NCI-H2171 (cell line): ENCODE measurements at places on chromosomes 6 and 20.

DNA sequence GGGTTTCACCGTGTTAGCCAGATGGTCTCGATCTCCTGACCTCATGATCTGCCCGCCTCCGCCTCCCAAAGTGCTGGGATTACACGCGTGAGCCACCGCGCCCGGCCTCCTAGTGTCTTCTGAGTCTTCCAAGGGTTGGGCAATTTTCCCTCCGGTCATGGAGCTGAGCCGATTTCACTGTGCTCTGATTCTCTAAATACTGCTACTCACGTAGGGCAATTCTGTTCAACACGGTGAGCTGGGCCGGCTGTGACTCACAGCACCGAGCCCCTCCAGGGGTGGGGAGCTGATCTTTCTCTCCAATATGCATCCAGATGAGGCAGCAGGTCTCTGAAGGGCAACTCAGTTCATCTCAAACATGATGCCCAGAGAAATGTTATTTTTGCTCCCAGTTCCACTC is 71.6 kb upstream of the CD93 start:
- DNase-seq, result no peak

GRCh38 chr20:14583413-14583812 is 246.0 kb upstream of the FLRT3 start:
- no peak for DNase-seq

- DNase-seq, result peak; percentile 52
Observed at GRCh38 chr20:50980851-50981713, 22.5 kb downstream of the MOCS3 start.

- DNase-seq, result peak; percentile 45
Observed at GRCh38 chr6:125974214-125974866, 12.0 kb upstream of the TRMT11 start.

DNA sequence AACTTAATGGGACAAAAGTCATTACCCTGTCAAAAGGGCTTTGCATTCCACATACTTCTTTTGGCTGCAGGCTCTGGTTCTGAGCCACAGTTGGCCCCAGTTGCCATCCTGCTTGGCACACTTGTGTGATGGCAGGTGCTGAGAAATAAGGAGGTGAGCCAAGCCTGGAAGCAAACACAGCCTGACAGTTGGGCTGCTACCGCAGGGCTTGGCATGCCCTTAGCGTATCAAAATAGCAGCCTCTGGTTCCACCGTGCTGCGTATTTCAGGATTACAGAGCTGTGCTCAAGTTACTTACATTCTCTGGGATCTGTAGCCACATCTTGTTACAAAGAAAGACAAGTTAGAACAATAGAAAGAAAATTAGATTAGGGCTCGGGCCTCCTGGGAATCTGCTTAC is 11.1 kb downstream of the MTHFD1L start:
- DNase-seq, result peak; percentile 62

GRCh38 chr20:53371216-53371615 is 222.4 kb downstream of the ZNF217 start:
- no peak for DNase-seq

GRCh38 chr20:33477386-33478234 is 12.3 kb upstream of the CBFA2T2 start:
- peak; percentile 89 for DNase-seq

DNA sequence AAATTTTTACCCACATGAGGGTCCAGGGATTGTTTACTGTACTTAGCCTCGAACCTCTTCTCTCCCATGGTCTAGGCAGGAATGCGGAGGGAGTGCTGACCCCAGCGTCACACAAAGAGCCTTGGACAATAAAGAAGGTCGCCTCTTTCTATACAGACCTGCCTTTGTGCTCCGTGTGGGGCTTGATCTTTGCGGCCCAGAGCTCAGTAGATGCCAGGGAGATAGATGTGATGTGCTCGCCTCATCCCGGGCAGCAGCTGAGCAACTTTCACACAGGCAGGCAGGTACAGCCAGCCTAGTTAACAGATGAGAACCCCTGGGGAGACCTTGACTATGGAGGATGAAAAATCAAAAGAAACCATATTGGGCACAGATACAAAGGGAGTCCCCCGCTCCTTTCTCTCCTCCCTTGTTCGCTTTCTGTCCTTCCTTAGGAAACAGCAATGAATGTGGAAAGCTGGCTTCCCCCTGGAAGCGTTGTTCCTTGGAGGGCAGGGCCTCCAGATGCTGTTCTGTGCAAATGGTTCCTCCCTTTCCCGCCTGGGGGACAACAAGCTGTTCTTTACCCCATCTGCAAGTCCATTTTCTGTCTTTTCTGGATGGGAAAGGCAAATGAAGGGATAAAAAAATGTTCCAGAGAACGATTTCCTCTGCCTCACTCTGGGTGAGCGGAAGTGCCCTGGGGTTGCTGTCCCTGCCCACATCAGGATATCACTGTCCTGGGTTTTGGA is 128.3 kb downstream of the OLIG3 start:
- no peak for DNase-seq

- DNase-seq, result no peak
Observed at GRCh38 chr20:10655720-10656669, 17.8 kb downstream of the JAG1 start.

DNA sequence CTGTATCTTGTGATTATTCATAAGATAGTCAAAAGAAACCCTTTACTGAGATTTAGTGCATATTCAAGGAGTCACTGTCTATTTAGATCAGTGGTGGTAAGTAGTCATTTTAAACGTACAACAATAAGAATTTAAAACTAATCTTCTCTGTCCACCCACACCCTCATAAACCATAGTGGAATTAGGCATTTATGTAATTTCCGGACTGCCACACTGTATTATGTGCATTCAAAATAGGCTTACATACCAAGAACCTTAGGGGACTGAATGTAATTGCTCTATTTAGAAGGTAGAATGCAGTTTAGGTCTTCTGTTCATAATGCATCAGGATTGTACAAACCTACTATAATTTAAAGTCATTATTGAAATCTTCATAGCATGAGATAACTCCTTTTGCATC is 685.4 kb downstream of the TENT5A start:
- DNase-seq, result no peak

- DNase-seq, result no peak
Observed at GRCh38 chr6:154277629-154278017, 79.0 kb downstream of the IPCEF1 start.

DNA sequence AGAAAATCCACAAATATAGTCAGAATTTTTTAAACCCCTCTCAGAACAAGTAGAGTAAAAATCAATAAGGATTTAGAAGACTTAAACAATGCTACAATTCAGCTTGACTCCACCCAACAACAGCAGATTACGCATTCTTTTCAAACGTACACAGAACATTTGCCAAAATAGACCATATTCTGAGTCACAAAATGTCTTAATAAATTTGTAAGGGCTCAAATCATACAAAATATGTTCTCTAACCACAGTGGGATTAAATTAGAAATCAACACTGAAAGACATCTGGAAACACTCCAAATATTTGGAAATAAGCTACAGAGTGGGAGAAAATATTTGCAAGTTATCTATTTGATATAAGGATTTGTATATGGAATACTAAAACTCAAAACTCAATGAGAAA is 164.2 kb upstream of the AKAP12 start:
- no peak for DNase-seq

DNA sequence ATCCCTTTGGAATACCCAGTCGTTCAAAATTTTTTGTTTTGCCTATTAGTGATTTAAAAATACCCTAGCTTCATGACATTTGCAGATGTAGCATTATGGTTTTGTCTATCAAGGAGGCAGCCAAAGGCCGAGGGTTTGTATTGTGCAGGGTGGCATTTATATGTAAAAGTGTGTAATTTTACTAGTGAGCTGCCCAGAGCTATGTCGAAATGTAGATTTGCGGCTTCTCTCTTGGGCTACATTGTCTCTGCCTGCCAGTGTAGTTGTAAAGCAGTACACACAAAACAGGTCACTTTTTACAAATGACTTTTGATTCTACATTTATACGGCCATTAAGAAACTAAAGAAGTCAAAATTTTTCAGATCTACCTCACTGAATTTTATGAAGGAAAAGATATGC is 87.7 kb downstream of the TSHZ2 start:
- DNase-seq, result no peak

DNA sequence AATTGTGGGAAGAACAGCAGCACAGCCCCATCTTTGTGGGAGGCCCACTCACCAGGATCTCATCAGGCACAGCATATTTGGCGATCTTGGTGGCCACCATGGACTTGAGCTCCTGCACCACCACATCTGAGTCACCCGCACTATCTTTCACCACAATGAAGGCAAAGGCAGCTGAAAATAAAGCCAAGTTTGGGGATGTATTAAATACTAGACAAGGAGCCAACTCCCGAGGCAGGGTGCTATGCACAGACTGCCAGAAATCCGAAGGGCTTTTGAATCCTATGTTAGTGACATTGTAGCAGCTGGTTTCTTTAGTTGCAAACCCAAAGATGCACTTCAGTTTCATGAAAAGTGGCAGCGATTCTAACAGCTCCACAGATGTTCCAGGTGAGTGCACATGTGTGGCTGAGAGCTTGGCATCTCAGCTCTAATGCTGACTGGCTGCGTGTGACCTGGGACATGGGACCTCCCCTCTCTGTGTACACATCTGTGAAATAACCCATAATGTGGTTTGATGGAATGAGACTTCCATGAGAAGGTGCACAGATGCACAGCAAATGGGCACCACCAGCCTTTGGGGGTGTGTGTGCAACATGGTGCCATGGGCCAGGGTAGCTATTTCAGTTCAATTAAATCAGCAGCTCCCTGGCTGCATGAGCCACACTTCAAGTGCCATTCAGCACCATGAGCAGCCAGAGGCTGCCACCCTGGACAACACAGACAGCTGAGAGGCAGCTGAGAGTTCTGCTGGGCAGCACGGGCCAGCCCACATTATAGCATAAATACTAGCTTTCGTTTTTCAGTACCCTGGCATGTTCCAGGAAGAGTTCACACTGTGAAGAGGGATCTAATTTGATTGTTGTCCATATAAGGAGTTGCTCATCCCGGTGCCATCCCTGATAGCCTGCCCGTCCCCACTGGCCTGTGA is 16.9 kb upstream of the APMAP start:
- DNase-seq, result no peak

GRCh38 chr6:56356426-56356825 is 109.0 kb upstream of the COL21A1 start:
- DNase-seq, result no peak

DNA sequence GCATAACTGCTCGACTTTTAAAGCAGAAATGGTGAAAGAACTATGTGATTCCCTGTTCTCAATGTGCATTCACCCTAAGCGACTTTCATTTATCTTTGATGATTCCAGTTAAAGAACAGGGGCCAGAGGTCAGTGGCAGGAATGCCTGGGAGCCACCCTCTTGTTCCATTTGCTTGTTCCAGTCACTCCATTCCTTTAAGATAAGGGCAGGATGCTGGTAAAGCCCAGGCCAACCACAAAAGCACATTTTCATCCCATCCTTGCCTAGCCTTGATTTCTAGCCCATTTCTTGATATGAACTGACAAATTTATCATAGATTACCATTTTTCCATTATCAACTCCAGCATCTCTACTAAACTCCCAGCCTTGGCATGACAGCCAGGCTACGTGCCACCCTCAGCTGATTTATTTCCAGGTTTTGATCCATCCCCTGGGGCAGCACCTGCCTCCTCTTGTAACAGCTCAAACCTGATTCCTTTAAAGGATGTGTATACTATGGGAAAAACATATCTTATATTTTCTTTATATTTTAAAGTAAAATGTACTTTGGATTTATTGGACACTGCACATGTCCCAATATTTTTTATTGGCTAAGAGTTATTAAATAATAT is 19.2 kb downstream of the HMGN3 start:
- no peak for DNase-seq

DNA sequence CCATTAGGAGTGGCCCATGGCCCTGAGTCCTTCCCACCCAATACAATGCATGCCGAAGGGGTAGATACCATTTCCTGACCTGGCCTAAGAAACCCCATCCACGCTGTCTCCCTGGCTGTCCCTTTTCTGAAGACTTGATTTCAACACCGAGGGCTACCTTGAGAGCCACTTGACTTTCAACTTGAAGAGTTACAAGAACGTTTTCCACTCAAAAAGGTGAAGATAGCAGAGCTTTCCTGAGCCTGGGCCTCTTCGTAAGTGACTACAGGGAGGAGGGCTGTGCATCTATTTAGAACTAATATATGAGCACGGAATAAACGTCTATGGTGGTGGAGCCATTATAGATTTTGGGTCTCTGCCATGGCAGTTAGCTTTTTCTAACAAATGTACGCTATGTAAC is 14.4 kb upstream of the PPP1R14C start:
- DNase-seq, result no peak

GRCh38 chr6:136992113-136992512 is 52.7 kb downstream of the IL20RA start:
- DNase-seq, result no peak

DNA sequence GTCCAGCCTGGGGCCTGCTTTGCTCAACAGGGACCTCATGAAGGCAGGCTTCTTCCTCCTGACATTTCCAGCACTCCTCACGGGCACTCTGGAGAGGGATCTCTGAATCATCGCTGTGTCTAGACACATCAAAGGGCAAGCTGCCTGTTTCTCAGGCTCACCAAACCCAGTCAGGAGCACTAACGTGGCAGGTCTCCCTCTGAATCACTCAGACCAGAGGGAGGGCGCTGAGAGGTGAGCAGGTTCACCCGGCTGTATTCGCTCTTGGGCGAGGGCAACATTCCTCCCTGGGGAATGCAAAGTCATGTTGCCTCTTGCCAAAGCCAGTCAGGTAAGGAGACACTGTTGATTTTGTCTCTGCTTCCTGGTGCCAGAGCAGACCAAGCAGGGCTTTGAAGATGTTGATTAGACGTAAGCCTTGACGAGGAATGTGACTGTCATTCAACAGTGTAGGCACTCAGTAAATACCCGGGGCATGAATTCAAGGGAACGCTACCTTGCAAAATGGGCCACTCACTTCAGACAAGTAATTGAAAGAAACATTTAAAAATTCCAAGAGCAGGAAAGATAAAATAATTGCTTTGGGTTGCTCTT is 50.1 kb downstream of the CYP24A1 start:
- peak; percentile 86 for DNase-seq

DNA sequence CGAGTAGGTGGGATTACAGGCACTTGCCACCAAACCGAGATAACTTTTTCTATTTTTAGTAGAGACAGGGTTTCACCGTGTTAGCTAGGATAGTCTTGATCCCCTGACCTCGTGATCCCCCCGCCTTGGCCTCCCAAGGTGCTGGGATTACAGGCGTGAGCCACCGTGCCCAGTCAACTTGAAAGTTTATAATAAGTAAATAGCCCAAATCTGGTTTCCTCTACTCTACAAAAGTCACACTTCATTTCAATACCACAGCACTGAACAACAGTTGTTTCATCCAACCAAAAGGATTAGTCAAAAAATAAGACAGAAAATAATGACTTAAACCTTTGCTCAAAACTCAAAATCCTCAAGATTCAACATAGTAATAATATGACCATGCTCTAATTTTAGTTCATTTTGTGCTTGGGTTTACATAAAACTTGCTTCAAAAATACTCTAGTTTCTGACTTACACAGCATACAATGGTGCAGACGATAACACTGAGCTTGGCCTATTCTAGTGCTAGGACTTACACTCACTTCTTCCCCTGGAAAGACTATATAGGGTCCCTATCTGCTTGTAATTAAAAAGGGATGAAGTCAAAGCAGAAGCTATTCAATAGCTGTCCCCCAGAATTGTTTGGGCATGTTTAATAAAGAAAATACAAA is 56.7 kb downstream of the NT5E start:
- no peak for DNase-seq
